ENCODE measurements at places on chromosomes 16 and 17.

- no peak for DNase-seq
These were observed 1.1 kb downstream of the VASN start for GRCh38 chr16:4372578-4373355.

GRCh38 chr17:4678448-4679026, 25.4 kb downstream of the PELP1 start:
- no peak for DNase-seq

DNA sequence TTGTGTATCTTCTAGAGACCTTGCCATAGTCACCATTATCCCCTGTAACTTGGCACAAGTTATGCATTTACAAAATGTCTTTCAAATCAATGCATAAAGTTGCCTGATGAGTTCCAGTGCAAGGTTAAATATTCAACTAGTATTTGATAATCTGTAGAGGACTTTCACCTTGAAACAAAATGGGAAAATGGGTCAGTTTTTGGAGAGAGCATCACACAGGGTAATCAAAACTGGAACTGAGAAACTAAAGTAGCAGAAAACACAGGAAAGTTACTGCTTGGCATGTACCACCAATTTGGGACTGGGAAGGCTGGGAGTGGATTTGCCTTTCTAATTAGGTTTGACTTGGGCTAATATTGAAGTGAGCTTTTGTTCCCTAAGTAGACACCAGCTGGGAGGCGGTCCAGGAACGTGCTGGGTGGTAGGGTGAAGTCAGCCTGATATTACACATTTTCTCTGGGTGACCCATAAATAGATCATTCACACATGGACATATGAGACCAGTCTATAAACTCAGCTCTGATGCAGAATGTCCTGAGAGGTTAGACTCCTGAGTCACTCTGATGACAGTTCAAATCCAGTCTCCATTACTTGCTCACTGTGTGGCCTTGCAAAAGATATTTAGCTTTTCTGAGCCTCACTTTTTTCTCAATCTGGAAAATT, 152.3 kb downstream of the PCTP start:
- no peak for DNase-seq

DNA sequence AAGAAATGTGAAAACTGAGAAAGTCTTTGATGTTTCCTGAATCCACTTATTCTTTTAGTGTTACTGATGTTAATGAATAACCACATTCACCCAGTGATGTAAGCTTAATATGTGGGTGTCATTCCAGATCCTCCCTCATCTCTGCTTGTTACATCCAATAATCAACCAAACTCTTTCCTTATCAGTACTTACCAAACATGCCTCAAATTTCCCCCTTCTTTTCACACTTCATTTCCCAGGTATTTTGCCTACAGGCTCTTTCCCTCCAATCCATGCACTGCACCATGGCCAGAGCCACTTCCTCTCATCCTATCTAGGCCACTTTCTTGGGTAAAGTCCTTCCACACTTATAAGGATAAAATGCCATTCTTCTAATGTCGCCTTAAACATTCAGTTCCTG, 451.5 kb downstream of the NPIPA7 start:
- no peak for DNase-seq

DNA sequence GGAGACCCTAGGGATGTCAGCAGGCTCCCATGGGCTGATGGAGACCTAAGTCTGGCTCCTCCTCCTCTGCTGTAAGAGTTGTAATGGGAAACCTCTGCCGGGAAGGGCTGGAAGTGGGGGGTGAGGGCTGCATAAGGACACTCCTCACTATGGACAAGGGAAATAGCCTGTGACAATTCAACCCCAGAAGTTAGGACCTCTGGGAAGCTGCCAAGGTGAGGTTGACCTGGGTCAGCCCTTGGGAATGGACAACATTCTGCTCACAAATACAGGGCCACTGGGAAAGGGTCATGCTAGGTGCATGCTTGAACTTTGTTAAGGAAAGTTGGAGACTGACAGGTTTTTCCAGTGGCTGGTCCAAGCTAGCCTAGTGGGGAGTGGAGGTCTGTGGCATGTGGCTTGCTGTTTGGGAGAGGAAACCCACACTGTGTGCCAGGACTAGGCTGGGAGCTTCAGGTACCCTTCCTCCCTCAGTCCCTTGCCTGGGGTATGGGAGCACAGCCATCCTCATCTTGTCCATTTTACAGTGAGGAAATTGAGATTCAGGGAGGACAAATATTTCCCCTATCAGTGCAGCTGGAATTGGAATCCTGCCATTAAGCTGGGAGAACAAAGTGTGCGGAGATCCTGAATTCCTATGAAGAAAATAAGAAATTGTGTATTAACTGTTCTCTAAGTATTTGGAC, 190.4 kb downstream of the SALL1 start:
- DNase-seq: no peak

- DNase-seq: no peak
These were observed 9.0 kb downstream of the CBFA2T3 start for GRCh38 chr16:88967830-88968588.

- DNase-seq: peak; percentile 65
These were observed 660 bp upstream of the PRRT2 start for GRCh38 chr16:29811170-29811895.

- DNase-seq: no peak
These were observed 128.1 kb downstream of the AIPL1 start for GRCh38 chr17:6306820-6307219.

GRCh38 chr17:58684003-58684402, 7.8 kb downstream of the TEX14 start:
- no peak for DNase-seq

- DNase-seq: no peak
These were observed 28.3 kb downstream of the WNT3 start for GRCh38 chr17:46790216-46790615.

DNA sequence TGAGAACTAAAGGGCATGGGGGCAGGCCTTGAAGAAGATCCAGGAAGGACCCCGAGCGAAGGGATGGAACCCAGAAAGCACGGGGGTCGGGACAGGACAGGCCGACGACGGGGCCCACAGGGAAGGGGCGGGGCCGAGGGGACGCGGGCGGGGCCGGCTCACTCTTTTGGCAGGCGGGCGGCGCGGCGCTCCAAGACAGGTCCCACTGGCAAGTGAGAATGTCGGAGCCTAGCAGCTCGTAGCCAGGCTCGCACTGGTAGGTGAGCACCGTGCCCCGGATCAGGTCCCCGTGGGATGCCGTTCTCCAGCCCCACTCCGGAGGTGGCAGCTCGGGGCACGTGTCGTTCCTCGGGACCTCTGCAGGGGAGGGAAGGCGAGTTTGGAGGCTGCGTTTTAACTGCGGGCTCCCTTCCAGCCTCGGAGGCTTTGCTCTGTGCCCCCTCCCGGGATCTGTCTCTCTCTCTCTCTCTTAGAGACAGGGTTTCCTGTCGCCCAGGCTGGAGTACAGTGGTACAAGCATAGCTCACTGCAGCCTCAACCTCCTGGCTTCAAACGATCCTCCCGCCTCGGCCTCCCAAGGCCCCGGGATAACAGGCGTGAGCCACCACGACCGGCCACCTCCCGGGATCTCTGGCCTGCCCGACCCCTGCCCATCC, 13.7 kb upstream of the CDIPT start:
- no peak for DNase-seq

DNA sequence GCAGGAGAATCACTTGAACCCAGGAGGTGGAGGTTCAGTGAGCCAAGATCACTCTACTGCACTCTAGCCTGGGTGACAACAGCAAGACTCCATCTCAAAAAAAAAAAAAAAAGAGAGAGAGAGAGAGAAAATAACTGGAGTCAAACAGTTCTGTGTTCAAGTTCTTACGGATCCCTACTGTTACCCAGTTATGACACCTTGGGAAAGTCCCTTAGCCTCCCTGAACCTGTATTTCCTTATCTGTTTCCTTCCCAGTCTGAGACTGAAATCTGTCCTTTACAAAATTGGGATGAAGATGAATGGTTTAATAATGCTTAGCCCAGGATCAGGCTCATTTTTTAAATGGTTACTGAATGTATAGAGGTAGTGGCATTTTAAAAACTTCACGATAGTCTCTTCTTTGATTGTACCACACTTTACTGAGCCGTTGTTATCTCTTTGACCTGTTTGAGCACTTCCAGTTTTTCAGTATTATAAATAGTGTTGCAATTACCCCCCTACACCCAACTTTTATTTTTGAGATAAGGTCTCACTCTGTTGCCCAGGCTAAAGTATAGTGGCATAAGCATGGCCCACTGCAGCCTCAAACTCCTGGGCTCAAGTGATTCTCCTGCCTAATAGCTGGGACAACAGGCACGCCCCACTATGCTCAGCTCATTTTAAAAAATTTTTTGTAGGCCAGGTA, 17.1 kb downstream of the ZNF768 start:
- DNase-seq: no peak

GRCh38 chr17:78583091-78583490, 5.9 kb upstream of the DNAH17 start:
- DNase-seq: no peak

GRCh38 chr16:1871974-1872635, at the start of gene MEIOB:
TSS of gene MEIOB (minus strand) at chr16:1872164. CDS start at chr16:1868175, 3,989 bp downstream.
- DNase-seq: no peak

- DNase-seq: no peak
These were observed 147.5 kb upstream of the GSE1 start for GRCh38 chr16:85465328-85466303.

DNA sequence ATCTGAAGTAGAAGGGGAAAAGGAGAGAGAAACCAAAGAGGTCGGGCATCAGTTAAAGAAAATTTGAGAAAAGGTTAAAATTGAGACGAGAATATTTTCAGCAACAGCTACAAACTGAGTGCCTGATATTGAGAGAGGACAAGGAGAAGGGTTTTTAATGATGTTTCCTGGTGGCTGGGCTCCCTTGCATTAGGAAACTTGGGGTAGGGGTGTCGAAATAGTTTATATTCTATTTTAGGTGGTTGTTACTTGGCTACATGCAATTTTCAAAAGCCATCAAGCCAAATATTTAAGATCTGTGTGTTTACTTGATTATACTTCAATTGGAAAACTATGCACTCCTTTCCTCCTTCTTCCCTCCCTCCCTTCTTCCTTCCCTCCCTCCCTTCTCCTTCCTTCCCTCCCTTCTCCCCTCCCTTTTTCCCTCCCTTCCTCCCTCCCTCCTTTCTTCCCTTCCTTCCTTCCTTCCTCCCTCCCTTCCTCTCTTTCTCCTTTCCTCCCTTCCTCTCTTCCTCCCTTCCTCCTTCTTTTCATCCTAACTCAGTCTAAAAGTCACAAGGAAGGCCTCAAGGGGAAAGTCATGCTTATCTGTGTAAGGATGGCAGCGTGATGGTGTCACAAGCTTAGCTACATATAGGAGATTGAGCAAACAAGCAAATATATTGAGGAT, 1.8 kb upstream of the APOH start:
- DNase-seq: no peak

GRCh38 chr17:68382582-68383085, 74.7 kb downstream of the WIPI1 start:
- no peak for DNase-seq

All from T-helper 1 cell (primary cell).